ENCODE measurements at places on chromosomes 11 and 22. TPM values are rescaled to one million over a fixed set of nuclear protein-coding genes. Genes with fewer than 3 reads are reported as not detected.

DNA sequence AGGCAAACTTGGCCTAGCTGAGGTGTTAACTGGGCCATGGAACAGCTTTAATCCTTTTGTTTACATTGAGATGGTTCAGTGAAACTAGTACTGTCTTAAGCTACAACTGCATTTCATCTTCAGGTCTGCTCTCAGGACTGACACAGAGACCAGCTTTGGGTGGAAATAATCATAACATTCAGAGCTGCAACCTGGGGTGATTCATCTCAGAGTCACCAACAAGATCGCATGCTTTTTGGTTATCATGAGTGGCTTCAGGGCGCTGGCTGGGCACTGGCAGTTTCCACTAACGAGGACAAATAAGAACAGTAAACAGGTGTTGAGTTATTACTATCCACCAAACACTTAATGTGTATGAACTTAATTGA, 60.9 kb upstream of the PAX6 start:
- no peak for ATAC-seq

GRCh38 chr11:19985111-19985510, 175.2 kb downstream of the DBX1 start:
- no peak for ATAC-seq

DNA sequence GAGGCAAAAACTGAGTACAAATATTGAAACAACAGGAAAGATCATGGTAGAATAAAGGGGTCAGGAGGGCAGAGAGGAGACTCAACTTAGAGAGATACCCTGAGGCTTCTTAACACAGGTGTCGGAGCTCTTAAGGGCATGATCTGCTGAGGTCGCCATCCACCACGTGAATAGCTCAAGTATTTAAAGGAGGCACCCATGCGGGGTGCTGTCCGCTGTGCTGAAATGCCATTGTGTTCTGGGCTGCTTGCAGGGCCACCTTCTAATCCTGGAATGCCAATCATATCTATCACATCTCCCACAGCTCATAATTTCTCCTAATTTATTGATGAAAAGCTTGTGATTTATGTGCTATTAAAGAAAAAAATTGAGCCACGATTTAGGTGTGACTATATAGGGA, 90.2 kb downstream of the SEZ6L start:
- no peak for ATAC-seq

DNA sequence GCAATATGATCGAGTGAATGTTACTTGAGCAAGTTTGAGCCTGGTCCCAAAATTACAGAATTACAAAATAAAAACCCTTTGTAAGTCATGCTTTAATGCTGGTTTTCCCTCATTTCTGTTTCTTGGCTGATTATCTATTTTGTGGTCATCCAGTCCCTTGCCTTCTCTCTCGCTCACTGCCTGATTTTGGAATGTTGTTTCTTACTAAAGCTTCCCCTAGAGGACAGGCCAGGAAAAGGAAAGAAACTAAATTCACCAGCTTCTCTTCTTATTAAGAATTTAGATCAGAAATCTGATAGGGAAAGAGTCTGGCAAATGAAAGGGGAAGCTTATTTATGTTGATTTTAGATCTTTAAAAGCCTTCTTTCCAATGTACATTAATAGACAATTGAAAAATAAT, 16.6 kb upstream of the BDNF start:
- no peak for ATAC-seq

GRCh38 chr11:36475192-36475591, 34.9 kb downstream of the TRAF6 start:
- ATAC-seq, result no peak

DNA sequence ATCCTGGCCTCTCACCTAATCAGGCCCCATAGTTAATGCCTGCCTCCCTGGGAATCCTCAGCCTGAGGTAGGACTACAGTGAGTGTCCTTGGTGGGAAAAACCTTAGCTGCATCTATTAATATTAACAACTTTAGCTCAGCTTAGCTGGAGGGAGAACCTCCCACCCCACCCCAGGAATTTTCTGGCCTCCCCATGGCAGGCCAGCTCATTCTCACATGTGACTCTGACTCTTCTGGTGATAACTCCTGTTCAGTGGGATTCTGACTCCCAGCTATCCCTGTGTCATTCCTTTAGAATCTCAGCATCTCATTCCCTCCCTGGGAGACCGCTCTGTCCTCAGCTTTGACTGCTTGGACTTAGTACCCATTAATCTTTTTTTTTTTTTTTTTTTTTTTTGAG, 14.5 kb downstream of the ART5 start:
- ATAC-seq, result peak; percentile 64

DNA sequence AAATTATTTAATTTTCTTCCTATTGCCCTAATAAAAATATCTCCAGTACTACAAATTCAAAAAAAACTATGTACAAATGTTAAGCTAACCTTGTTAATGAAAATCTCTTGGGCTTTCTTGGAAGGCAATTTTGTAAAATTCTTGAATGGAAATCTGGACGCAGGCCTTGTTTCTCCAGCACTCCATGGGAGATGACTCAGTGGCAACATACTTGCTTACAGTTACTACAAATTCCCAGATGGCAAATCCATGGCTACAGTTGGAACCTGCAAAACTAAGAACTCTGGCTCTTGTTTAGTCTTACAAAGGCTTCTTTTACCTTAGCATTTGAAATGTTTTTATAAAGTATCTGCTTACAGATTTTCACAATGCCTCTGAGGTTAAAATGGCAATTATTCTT, 725.2 kb downstream of the DLG2 start:
- no peak for ATAC-seq

- no peak for ATAC-seq
Measured at GRCh38 chr22:23691748-23692423, 1.1 kb downstream of the RGL4 start.

DNA sequence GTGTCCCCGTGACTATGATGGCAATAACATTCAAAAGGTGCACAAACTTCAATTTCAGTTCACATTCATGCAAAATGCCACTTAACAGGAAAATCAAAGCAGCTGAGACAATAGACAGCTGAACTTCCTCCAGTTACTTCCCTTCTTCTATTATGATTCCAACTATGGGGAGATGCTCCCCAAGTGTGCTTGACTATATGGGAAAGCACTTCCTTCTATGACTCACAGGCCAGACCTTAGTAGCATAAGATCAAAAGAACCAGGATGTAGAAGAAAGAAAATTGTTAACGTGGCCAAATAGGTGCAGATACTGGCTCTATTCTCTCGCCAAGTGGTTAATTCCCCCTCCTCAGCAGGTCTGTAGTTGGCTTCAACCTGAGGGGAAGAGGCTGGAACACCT, 7.8 kb upstream of the FAT3 start:
- no peak for ATAC-seq

ZC3H12C gene
- total RNA-seq, result 8.7 TPM

SIAE gene
- total RNA-seq, result 6.6 TPM

PGR gene
- total RNA-seq, result 0.05 TPM

OR5M3 gene
- not detected for total RNA-seq

Measured in motor neuron (in vitro differentiated cells).